Hepatic stellate cell (primary cell): ENCODE measurements at places on chromosomes 1 and 21.

DNA sequence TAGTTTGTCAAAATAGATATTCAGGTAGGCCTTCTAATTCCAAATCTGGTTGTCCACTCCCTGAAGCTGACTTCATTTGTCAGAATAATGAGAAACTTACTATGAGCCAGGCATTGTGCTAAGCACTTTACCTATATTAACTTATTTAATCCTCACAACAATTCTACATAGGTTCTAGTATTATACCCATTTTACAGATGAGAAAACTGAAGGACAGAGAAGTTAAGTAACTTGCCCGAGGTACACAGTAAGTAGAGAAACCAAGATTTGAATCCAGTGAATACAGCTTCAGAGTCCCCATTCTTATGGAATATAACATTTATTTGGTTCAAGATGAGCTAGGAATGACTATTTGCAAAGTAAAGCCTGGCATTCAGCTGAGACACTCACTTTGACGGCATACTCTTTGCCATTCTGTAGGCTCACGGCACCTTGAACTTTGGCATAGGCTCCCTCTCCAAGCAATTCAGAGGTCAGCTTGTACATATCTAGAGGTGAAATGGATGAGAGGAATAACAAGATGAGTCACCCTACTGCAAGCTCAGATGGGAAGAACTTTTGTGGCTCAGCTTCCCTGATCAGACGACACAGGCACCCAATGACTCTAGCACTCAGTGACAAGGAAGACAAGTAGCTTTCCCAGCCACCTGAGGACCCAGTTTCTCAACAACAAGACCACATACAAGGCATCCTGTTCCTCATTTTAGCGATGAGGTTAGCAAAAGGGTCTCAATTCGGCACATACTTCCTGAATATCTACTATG lies 23.7 kb downstream of the MKNK1 start:
- no peak for DNase-seq

DNA sequence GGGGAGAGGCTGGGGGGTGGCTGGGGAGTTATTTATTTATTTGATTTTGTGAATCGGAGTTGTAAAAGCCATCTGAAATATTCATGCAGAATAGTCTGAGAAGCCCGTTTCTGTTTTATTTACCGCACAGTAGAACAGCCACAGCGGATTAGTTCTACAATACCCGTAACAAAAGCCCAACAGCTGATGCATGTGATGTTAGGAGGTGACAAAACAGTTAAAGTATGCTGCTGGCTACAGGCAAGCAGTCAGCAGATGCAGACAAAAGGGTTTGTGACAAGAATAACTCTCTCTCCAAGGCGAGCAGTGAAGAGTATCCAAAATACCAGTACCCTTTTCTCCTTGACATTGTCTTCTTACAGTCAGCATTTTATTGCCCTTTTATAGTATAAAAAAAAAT lies 42.0 kb downstream of the PROX1 start:
- no peak for DNase-seq

DNA sequence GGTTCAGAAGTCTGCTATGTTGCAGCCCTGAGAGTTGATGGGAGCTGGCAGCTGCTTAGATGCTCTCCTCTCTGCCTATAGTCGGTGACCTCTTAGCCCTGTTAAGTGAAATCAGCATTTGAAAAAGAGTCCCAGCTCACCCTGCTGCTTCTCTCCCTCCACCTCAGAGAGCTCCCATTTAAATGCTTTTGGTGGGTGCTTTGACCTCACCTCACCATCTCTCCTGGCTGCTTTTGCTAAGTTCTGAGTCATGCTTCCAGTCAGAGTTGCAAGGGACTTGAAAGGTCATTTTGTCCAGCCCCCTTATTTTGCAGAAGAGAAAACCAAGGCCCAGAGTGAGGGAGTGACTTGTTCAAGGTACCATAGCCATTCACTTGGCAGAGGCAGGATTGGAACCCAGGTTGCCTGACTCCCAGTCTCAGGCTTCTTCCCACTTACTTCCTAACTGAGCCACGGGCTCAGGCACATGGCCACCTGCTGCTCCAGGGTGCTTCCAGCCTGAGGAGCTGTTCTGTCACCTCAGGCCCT lies 3.3 kb downstream of the MAPKAPK2 start:
- no peak for DNase-seq

DNA sequence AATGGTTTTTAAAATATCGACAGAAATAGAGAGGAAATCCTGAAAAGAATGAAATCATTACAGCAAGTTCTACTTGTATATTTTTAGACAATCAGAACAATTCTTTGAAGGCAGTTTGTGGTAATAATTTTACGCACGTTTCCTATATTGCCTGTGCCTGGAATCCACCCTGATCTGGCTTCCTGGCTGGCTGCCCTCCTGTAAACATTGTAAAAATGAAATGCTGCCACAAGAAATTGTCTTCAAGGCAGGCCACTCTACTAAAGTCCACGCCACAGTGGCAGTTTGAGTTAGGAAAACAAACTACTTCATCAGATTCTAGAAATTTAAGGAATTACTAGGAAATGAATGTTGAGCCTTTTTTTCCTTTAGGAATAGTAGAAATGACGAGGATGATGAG lies 454.5 kb upstream of the NR5A2 start:
- no peak for DNase-seq

- DNase-seq, result peak; percentile 34
Observed at GRCh38 chr1:40981691-40982448, 2.4 kb downstream of the CTPS1 start.

DNA sequence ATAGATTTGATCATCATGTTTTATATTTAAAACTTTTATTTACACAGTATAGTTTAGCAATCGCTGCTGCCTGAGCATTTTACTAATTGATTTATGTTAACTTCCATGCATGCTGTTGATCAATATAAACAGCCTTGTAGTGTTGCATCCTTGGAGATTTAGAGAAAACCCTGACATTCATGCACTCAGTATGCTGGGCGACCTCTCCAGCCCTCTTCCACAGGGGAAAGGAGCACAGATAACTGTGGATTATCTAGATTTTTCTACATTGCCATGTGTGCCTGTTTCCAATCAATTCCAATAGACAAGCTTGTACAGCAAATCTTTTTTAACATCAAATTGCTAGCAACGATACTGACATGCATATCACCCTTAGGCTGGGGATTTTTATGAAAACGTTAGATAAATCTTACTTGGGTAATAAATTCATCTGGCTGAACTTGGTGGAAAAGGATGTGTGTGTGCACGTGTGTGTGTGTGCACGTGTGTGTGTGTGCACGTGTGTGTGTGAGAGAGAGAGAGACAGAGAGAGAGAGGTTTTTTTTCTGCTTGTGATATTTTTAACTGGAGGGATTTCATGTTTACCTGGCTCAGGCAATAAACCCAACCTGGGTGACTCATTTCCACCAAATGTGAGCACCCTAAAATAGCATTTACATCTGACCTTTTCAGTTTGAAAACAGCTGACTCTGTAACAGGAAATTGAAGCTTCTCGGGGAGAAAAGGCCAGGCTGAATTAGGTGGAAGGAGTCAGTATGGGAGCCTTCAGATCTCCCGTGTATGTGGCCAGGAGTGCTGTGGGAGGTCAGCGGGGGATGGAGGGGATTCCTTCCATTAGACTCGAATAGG lies 339.8 kb downstream of the PRDM2 start:
- no peak for DNase-seq

DNA sequence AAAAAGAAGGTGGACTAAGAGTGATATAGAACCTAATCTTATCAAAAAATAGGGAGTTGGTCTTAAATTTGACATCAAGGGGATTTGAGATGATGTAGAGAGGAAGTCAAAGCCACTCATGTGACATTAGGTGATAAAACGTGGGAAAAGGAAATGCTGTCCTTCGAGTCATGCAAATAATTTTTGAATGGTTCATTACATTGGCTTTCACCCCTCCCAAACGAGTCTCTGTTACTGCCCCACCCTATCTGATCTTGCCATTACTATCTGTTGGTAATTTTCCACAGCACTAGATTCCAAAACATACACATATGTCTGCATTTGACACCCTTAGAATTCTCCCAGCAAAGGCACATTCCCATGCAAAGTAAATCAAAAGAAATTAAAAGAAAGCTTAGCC lies 531.1 kb upstream of the ADAMTS5 start:
- DNase-seq, result no peak

DNA sequence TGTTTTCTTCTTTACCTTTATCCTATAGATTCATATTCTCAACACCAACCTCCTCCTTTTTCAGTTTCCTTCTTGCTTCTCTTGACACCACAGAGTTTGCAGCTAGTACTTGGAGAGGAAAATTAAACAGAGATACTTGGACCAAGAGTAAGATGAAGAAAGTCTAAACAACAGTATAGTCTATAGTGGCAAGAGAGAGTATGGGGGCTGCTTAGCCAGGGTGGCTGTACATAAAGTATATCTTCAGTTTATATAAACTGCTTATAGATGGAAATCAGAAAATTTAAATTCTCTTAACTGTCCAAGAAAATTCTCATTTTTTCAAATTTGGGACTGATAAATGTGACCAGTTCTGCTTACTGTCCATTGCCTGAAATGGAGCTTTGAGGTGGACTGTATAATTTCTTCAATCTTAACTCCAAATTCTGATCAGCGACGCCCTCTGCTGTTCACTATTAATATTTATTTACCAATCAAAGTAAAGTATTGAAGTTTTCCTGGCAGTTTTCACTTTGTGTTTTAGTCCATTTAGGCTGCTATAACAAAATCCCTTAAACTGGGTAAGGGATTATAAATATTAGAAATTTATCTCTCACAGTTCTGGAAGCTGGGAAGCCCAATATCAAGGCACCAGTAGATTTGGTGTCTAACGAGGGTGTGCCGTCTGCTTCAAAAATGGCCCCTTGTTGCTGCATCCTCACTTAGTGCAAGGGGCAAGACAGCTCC lies 14.8 kb upstream of the METTL18 start:
- DNase-seq, result peak; percentile 18

GRCh38 chr21:16262091-16262490 lies 532.3 kb downstream of the USP25 start:
- DNase-seq, result no peak

DNA sequence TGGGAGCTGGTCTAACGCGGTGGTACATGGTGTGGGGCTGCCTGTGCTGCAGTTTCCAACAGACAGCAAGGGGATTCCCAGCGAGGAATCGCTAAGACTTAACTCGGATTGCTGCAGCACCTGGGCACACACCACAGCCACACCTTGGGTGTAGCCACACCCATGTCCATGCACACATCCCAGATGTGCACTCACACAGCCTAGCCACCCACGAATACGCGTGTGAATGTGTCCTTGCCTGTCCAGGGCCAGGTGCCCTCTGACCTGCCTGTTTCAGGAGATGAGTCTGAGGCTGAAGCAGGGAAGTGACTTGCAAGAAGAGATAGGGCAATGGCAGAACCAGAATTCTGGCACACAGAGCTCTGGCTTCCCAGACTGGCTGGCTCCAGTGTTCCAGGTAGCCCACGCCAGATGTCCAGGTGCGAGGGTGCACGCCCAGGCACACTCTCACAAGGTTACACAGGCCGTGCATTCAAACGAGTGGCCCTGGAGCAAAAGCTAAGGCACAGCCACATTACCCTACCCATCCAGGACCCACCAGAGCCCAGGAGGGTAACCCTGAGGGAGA lies 272.7 kb downstream of the TRABD2B start:
- no peak for DNase-seq

DNA sequence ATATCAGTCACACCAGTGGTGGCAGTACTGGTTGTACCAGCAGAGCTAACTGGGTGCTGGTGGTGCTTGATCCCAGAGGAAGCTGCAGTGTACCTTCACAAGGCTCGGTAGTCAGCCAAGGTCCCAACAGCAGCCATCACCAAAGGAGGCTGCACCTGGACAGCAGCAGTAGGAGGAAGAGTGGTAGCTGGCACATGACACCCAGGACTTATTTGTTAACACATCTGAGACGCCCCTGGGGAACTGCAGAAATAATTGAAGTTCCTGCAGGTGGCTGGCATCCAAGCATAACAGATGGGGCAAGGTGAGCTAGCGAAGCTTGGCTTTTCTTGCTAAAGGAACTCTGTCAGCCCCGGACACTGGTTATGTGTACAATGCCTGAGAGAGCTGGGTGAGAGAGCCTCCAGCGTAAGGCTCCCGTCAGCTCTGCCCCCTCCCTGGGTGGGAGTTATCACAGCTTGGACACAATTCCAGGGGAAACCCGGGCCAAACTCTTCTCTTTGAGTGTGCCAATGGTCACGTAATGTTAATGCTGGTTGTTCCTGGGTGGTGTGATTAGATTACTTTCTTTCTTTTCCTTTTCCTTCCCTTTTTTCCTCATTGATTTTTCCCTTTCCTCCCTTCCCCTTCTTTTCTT lies 29.1 kb upstream of the PARP1 start:
- no peak for DNase-seq

DNA sequence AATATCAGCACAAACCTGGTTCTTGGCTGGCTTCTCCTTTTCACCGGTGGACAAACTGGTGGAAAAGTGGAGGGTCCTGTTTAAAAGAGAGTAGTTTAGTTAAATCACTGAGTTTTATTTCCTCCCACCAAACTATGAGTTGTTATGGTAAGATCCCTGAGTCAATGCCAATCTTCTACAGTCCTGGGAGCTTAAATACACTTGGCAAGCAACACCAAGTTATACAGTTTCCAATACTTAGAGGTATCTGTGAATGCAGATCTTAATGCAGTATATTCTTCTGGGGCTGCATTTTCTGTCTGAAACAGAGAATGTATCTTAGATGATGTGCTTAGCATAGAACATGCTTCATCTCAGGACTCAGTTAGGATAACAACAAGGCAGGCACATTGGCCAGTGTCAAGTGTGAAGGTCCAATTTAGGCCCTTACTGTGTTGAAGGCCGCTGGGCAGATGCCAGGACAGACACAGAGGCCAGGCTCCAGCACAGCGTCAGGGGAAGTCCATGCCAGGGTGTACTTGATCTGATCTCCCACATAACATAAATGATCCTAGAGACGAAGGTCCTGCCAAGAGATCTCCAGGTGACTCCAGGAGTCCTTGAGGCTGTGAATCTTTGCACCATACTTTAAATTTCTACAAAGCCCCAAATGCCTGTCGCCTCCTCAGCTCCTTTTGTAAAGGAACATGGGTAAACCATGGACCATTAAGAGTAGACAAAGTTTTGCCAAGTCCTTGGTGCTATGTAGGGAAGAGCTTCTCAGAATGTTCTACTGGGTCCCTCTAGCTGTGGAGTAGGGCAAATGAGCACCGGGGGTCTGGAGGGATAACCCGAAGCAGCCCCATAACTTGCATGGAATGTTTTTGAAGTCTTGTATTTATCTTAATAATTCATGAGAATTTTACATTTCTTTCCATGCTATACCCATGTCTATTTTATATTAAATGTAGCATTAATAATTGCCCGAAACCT lies 76.8 kb downstream of the KCNJ15 start:
- DNase-seq, result no peak

GRCh38 chr1:182215764-182216163 lies 154.3 kb upstream of the ZNF648 start:
- no peak for DNase-seq

GRCh38 chr1:6635910-6636760 lies 11.5 kb downstream of the THAP3 start:
- peak; percentile 52 for DNase-seq

DNA sequence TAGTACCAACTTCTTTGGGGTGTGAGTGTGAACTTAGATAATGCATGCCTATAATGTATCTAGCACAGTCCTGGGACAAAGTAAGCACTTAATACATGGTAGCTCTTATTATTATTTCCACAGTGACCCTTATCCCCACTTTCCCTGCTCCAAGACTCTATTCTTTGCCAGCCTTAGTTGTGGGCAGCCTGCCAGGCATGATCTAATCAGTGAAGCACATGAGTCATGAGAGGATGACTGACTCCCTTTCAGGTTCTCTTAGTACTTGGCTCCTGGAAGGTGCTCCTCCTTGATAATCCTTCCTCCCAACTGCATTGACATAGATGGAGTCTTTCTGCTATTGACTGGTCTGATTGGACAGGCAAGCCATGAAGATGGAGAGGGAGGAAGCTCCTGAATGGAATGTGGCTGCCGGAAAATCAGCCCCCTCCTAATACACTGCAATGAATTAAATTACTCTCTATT lies 17.4 kb upstream of the GNG12 start:
- DNase-seq, result peak; percentile 51
